T-helper 9 cell (primary cell): ENCODE measurements at places on chromosomes 12 and 14.

- no peak for DNase-seq
Measured at GRCh38 chr14:55913324-55914025, 204.7 kb upstream of the PELI2 start.

DNA sequence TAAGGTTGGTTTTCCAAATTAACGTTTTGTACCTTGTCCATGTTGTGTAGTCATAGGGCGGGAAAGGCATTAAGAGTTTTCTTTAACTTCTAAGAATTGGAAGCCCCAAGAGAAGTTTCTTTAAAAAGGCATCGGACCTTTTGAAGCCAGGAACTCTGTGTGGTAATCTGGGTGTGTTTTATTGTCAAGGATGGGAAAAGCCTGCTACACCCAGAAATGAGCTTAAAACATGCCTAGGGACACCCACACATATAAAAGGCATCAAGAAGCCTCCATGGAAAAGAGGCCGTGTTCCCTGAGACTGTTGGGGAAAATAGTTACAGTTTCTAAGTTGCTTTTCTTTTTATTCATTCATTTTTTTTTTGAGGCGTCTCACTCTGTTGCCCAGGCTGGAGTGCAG lies 81.0 kb upstream of the PTHLH start:
- no peak for DNase-seq

DNA sequence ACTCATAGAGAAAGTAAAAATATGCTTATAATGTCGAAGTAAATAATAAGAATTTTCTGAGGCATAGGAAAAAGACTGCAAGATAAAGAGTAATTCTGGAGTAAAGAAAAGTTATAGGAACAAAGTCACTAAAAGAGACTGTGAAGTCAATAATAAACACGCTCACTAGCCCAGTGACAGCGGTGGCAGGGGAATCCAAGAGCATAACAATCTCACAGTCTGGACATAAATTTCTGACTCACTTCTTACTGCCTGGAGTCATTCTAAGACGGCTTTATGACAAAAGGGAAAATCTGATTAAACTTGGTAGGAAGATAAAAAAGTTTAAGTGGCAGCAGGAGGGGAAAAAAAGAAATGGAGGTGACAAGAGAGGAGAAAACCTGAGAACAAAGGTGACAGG lies 56.4 kb upstream of the GRIP1 start:
- DNase-seq = no peak

DNA sequence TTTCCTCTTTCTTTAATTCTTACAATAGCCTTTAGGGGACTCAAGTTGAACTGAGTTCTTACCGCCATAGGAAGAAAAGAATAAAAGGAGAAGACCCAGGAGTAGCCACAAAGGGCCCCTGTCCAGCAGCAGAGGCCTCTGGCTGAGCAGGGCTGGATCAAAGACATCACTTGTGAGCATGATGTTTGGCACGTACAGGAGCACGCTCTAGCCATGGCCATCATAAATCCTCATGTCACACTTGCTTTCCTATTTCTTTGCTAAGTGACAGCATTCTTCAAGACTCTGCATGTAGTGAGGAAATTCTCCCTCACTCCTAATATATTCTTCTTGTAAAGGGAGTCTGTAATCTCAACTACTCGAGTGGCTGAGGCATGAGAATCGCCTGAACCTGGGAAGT lies 15.7 kb downstream of the CLEC4C start:
- no peak for DNase-seq

GRCh38 chr14:68245146-68246073 lies 425.8 kb downstream of the RAD51B start:
- DNase-seq = no peak

GRCh38 chr12:130013771-130014484 lies 110.1 kb upstream of the TMEM132D start:
- no peak for DNase-seq

- no peak for DNase-seq
Measured at GRCh38 chr14:60553808-60554207, 44.9 kb downstream of the SIX6 start.

DNA sequence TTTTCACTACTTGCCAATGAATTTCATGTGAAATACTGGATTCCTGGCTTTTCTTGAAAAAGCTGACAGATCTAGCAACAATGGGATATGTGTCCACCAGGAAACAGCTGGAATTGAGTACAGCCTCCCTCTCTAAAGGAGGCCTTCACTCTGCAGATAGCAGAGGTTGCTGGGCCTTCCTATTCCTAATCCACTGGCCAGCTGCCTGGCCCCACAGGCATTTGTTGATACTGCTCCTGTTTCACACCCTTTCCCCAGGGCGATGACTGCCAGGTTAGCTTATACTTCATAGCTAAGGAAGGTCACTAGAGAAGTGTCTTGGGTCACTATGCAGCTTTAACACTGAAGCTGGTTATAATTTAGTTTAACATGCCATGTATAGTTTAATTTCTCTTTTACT lies 87.5 kb upstream of the PDZRN4 start:
- no peak for DNase-seq

DNA sequence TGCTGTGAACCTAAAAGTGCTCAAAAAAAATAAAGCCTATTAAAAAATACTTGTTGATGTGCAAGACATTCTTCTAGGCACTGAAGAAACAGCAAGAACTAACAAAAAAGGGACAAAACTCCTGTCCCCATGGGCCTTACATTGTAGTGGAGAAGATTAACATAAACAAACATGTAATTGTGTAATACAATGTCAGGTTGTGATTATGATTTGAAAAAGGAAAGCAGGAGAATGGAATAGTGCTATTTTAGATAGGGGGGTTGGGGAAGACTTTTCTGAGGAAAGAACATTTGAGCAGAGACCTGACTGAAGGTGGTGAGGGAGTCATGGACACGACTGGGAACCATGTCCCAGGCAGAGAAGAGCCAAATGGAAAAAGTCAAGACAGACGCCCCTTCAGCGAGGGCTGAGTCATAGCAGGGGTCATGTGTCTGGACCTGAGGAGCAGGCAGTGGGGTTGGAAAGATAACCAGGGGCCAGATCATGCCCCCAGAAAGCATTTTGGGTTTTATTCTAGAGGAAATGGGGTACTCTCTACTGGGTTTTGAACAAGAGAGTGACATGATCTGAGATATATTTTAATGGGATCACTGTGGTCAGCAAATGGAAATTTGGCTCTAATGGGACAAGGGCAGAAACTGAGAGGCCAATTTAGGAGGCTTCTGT lies 19.4 kb upstream of the IFNG start:
- no peak for DNase-seq

GRCh38 chr12:47124451-47124850 lies 44.7 kb upstream of the AMIGO2 start:
- no peak for DNase-seq

DNA sequence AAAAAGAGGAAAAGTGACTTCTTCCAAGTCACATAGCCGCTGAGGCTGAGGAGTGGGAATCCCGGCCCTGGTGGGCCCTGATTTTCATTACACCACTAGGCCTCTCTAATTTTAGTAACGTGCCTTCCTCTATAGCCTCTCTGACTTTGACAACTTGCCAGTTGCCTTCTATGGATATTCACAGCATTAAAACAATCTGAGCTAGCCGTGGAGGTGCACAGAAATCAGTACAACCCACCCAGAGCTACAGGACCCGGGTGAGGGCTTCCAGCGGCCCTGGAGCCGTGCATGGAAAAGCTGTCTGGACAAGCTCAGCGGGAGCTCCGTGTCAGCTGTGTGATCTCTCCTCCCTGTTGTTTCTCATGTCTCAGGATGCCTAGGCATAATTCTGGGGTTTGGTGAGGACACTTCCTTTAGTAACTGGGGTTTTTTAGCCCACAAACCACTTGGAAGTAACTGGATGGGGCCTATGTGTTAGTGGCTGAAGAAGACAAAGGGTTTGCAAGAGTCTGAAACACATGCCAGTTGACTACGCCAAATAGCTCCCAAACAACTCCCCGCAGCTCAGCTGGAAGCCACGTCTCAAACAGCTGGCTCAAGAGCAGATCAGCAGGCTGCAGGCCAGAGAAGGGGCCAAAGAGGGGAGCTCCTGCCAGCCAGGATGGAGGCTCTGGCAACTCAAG lies 53.0 kb downstream of the SSH1 start:
- DNase-seq = no peak

DNA sequence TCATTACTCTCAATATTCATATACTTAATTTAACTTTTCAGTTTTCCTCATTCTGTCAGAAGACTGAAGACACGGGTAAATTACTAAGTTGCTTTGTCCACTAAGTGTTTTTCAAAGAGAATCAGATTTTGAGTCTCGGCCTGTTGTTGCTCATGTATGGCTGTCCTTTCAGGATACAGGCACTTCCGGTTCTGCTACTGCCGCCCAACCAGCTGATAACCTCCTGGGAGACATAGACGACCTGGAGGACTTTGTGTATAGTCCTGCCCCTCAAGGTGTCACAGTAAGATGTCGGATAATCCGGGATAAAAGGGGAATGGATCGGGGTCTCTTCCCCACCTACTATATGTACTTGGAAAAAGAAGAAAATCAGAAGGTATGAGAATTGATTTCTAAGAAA lies 28.3 kb upstream of the TEAD4 start:
- no peak for DNase-seq

GRCh38 chr12:61523276-61523992 lies 736.8 kb upstream of the USP15 start:
- no peak for DNase-seq

DNA sequence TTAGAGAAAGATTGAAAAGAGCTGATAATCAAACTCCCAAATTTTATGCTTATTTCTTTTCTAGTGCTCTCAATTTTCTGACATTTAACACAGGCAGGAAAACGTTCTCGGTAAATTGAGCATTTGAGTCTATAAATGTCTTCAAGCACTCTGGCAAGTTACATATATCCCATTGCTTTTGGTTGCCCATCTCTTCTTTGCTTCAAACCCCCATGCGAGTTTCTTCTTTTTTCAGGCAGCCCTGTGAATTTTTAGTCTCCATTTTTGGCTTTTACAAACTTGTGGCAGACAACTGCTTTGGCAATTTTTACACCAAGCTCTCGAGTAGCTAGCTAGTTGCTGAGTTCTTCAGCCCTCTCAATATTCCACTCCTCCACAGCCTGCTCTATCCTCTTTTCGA lies 8.7 kb upstream of the TMEM63C start:
- no peak for DNase-seq

DNA sequence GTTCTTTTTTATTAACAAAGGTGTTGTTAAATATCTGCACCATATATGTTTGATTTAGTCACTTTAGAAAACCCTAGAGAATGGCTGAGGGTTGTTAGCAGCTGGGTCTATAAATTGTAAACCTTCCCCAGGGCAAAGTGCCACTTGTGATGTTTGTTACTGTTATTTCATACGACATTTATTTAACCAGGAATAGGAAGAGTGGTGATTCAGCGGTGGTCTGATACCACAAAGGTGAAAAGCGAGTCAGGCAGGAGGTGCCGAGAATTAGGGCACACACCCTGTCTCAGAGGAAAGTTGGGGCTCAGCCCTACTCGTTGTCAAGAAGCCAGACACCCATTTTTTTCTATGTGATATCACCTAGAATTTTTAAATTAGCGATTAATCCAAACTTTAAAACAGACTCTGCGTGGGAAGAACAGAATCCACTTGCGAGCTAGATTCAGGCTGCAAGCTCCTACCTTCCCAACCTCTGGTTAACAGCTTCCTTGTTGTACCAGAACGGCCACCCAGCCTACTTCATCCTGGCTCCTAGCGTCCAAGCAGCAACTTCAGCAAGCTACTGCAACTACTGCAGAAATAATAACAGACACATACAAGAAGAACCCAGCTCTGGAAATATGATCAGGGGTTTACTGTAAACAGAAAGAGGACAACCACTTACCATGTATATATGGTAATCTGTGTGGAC lies 126.7 kb downstream of the TMEM132D start:
- DNase-seq = no peak

DNA sequence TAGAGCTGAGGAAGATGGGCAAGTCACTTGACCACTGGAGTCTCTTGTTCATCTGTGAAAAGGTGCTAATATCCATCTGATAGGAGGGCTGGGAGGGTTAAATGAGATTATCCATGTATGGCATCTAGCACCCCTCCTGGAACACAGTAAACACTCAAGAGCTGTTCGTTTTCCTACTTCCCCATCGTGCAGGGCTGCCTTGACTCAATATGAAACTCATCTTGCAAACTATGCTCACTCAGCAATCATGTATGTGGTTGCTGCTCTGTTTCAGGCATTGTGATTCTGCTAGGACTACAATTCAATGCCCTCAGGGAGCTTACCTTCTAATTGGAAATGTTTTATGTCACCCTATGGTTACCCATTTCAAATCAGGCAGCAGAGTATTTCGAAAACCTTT lies 395.6 kb downstream of the BCAT1 start:
- no peak for DNase-seq

DNA sequence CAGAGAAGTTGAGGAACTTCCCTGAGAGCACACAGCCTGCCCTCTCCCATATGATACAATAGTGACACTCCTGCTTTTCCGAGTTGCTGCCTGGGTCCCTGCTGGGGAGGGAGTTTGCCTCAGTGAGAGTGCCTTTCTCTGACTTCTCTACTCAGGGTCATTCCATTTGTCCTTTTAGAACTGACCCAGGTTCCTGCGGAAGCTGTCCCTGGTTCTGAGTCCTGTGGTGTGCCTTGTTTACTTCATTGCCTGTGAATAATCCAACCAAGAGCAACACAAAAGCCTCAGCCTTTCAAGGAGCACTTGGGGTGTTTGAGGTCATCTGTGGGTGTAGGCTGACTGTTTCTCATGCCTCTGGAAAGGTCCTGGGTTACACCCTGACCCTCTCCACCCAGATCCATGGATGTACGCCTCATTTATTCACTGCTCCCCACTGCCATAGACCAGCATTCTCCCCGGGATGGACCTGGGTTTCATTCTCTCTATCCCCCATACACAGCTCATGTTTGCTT lies 13.6 kb downstream of the SERPINA1 start:
- no peak for DNase-seq

- no peak for DNase-seq
Measured at GRCh38 chr14:67680941-67681340, 6.5 kb upstream of the VTI1B start.

DNA sequence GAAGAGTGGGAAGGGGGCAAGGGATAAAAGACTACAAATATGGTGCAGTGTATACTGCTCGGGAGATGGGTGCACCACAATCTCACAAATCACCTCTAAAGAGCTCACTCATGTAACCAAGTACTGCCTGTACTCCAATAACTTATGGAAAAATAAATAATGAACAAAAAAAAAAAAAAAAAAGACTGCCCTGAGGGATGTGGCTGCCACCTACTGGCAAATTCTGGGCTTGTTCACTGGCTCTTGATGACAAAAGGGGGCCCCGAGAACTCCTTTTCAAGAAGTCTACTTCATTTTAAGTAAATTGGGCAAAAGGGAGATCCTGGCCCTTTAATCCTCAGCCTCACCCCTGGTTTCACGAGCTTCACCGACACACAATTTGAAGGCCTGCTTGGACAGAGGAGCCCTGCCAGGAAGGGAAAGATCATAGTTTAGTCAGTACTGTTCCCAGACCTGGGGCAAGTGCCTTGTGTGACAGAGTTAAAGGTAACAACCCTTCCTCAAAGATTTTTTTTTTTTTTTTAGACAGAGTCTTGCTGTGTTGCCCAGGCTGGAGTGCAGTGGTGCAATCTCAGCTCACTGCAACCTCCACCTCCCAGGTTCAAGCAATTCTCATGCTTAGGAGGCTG lies 26.1 kb upstream of the STAC3 start:
- DNase-seq = no peak

GRCh38 chr12:86712425-86712843 lies 456.2 kb upstream of the MGAT4C start:
- no peak for DNase-seq

- DNase-seq = no peak
Measured at GRCh38 chr14:28751467-28752058, 15.0 kb upstream of the FOXG1 start.
